ENCODE measurements at places on chromosomes 7 and 10. TPM values are rescaled to one million over a fixed set of nuclear protein-coding genes. Genes with fewer than 3 reads are reported as not detected.
A peak's percentile ranks its signal among the peaks of the same experiment; 100 is the strongest.

DNA sequence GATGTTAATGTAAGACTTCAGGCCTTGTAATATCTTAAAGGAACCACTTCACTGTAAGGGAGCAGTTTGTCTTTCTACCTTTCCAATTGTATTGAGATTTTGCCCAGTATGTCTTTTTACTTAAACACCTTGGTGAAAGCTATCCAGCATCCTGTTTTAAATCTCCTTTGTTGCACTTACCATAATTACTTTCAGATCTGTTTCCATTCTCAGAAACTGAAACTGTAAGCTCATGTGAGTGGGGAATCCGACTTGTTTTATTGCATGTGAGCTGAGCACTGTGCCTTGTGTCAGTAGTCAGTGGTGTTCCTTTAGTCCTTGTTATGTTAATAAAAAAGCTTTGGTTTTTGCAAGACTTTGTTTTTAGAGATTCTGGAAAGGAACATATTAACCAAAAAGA is 42.2 kb downstream of the BMPR1A start:
- no peak for DNase-seq

Gene CPED1
- 3.9 TPM for polyA plus RNA-seq

DNA sequence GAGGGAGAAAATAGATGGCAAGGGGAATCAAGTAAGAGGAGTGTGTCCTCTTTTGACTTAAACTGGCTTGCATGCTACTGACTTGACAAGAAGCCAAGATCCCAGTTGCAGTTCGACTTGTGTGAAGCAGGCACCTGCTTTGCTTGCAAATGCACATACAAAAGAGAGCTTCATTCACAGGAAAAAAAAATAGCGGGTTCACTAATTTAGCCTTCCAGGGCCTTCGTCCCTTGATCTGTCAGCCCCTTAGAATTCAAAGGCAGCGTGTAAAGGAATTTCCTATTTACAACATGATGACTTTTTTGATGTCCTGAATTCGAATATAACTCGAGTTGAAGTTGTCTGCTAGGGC is 192.1 kb downstream of the CELF2 start:
- DNase-seq = no peak

DNA sequence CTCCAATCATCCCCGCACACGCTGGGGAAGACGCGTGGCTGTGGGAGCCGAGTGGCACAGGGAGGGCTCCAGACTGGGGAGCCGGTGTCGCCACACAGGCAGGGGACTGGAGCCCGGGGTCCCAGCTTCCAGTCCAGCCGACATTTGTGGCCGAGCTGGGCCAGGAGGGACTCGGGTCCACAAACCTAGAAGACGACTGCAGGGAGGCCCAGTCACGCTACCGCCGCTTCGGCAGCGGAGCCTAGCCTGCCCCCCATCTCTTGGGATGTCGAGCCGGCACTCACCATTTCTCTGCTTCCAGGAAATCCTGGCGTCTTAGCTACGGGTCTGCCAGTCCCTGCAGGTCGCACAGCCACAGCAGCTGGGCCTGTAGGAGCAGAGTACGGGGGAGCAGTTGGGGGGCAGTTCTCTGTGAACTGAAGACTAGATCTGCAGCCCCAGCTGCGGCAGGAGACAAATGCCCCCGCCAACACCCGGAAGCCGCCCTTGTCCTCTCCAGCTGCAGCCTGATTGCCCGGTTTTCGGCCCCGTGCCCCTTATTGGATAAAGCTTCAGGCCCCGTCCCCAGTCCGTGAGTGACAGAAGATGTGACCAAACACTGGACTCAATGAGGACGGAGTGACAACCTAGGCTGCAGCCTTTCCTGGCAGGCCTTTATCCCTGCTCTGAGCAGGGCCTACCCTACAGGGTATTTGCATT is 270.7 kb downstream of the ZNF33B start:
- DNase-seq = peak; percentile 74

Gene RBP4
- polyA plus RNA-seq = 8.6 TPM

Gene CALN1
- polyA plus RNA-seq = not detected

GRCh38 chr10:102727037-102727818 is 12.8 kb downstream of the SFXN2 start:
- no peak for DNase-seq

DNA sequence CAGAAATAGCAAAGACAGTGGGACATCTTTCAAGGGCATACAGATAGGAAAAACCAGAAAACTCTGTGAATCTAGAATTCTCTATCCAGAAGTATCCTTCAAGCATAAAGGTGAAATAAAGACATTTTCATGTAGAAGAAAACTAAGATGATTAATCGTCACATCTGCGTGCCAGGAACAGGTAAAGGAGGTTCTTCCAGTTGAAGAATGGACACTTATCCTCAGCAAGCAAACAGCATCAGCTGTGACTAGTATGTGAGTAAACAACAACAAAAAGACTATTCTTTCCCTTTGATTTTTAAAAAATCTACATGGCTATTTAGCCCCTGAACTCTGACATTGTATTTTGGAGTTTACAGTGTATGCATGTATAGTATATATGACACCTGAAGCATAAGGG is 124.9 kb downstream of the LRMDA start:
- DNase-seq = no peak

Gene TFPI2
- polyA plus RNA-seq = 8.5 TPM

- no peak for DNase-seq
Observed at GRCh38 chr7:133649593-133649992, 396.7 kb downstream of the EXOC4 start.

DNA sequence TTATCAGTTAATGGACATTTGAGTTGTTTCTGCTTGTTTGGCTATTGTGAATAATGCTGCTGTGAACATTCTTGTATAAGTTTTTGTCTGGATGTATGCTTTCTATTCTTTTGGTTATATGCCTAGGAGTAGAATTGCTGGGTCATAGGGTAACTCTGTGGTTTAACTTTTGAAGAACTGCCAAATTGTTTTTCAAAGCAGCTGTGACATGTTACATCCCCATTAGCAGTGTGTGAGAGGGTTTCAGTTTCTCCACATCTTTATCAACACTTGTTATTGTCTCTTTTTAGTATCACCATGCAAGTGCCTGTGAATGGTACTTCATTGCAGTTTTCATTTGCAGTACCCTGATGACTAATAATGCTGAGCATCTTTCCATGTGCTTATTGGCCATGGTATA is 2.1 kb upstream of the NDUFB8 start:
- no peak for DNase-seq

DNA sequence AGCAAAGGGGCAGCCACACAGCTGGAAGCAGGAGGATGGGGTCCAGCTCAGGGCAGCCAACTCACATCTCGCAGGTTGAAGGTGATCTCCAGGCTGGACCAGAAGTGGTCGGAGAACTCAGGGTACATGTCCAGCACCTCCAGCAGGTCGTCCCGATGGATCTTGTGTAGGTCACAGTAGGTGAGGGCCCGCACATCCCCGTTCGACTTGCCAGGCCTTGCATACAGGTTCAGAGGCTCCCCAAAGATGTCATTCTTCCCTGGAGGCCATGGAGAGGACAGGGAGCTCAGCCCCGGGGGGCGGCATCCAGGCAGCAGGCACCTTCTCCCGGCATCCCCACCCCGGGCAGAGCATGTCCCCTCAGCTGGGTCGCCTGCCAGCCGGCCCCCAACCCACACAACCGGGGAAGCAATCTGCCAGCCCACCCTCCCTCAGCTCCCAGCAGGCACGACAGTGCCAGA is 29.3 kb downstream of the KCNH2 start:
- DNase-seq = no peak

DNA sequence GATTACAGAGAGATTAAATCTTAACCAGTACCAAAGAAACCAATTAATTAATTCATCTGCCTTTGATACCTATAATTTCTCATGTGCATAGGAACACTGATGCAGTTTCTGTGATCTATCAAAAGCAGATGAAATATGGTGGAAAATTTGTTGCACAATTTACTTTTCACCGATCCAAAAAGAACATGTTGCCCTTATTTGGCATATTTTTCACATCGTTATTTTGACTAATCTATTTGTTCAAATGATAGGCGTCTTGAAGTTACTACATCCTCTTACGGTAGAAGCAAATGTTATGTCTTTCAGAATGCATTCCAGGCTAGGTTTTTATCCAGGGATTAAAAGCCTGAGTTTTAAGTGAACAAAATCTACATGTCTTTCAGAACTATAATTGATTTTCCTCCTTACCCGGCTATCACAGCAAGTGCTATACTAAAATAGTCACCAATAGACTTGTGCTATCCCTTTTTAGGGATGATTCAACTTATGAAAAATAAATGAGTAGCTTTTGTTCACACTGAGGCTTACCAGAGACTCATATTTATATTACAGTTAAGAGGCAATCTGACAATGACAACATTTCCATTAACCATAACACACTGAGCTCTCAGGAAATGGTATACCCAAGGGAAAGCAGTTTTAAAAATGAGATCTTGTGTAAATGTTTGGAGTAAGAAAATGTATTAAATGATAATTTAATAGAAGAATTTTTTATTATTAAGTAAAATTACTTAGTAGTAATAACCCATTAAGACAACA is 16.8 kb upstream of the TES start:
- DNase-seq = no peak

- DNase-seq = no peak
Observed at GRCh38 chr10:118516716-118517115, 78.7 kb downstream of the PRLHR start.

Gene TMEM130
- 0.22 TPM for polyA plus RNA-seq

DNA sequence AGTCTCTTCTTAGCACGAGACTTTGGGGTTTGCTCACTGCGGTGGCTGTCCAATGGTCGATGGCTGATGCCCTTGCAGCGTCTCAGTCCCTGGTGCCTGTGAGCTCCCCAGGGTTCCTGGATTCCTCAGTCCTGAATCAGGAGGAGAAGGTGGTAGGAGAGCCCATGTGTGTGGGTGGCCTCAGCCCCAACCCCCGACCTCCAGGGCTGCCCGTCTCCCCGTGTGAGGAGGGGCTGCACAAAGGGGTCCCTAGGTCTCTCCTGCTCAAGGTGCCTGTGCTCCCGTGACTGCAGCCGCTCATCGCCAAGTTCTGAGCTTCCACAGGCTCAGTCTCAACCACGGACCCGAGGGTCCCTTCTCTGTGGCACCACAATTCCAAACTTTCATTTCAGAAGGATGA is 142.9 kb downstream of the VIPR2 start:
- no peak for DNase-seq

DNA sequence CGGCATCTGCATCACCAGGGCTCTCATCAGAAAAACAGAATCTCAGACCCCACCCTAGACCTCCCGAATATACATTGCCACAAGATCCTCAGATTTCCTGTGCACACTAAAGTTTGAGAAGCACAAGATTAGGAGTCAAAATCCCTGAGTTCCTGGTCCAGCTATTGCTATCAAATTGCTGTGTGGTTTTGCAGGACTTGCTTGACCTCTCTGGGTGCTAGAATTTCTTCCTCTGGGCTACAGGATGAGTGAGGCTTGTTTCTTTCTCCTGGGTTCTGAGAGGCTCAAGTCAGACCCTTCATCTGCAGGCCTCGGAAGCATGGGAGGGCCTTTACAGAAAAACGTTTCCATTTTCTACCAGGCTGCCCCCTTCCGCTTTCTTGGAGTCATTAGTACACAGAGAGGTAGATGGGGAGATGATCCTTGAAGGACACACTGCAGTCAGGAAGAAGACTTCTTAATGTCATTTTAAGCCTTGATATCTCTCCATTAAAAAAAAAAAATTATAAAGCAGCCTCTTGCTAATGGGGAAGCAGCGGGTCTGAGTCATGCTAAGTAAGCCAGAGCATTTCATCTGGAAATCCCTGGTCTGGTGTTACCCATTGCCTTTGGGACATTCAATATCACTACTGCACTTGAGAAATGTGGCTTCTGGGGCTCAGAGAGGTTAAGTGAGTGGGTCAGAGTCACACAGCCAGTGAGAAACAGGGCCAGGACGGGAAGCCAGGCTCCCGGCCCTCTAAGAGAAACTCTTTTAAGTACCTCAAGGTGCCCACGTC is 173.5 kb downstream of the KCNMA1 start:
- DNase-seq = no peak

DNA sequence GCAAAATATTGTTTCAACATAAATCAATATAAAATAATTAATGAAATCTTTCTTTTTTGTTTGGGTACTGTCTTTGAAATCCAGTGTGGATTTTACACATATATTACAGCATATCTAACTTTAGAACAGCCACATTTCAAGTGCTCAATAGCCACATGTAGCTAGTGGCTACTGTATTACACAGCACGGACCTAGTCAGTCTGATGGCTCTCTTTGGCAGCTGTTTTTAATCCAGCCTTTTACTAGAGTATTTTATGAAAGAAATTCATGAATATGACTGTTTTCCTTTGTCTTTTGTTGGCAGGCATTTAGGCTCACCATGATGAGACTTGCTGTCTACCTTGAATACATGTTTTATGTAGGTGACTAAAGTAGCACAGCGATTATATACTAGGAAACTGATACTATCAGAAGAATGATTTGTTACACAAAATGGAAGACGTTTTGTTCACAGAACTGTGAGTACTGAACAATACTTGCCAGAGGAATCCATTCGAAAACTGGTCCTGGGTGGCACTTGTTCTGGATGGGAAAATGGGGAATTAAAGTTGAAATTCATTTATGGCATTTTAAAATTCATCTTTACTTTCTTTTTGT is 386.7 kb downstream of the PHTF2 start:
- no peak for DNase-seq

Gene SYNPO2L
- polyA plus RNA-seq = 147 TPM

Gene WDR86
- polyA plus RNA-seq = 0.17 TPM

Gene CHN2
- polyA plus RNA-seq = 15.4 TPM

DNA sequence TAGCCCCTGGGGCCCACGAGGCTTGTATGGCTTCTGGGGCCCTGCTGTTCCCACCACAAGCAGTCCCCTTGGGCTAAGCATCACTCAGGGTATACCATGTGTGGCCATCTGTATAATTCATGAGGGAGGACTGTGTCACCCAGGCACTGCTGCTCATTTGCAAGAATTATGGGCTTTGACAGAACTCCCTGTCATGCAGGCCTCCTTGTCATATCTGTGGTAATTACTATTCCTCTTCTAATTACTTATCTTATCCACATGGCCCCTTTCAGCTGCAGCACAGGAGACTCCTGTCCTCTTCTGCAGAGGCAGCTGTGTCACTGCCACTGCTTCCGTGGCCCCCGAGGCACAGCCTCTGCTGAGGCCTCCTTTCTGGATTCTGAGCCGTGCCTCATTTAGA is 46.3 kb downstream of the LRMDA start:
- DNase-seq = no peak

Gene LRIT2
- not detected for polyA plus RNA-seq

DNA sequence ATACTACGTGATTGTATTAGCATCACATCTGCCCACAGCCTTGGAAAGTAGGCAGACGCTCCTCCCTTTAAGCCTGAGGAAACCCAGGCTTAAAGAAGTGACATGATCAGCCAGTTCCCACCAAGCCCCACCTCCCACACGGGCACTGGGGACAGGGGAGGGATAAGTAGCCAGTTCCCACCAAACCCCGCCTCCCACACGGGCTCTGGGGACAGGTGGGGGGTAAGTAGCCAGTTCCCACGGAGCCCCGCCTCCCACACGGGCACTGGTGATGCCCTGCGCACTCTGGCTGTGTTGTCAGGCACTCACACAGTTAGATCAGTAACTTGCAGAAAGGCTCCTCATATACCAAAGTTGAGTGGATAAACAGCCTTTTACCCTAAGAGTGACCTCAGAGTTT is 606.8 kb downstream of the PTPRN2 start:
- DNase-seq = no peak

DNA sequence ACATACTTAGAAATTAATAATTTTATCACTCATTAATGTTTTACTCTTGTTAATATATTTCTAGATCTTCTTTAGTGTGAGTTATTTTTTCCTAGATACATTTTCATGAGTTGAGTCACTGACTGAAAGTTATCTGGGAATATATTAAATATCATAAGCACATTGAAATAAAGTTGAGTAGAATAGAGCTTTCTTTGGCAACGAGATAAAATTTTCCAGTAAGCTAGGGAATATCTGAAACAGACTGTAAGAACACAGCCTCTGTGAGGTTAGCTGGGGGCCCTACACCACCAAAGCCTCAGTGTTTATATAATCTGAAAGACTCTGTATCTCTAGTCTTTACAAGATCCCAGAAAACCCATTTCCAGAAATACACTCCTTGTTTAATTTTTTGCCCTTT is 347.8 kb upstream of the PLXDC2 start:
- DNase-seq = no peak

Gene ZNF804B
- polyA plus RNA-seq = not detected
